ENCODE measurements at places on chromosomes 2 and 18.

- no peak for DNase-seq
Measured at GRCh38 chr2:240996834-240997140, 1.6 kb upstream of the SNED1 start.

DNA sequence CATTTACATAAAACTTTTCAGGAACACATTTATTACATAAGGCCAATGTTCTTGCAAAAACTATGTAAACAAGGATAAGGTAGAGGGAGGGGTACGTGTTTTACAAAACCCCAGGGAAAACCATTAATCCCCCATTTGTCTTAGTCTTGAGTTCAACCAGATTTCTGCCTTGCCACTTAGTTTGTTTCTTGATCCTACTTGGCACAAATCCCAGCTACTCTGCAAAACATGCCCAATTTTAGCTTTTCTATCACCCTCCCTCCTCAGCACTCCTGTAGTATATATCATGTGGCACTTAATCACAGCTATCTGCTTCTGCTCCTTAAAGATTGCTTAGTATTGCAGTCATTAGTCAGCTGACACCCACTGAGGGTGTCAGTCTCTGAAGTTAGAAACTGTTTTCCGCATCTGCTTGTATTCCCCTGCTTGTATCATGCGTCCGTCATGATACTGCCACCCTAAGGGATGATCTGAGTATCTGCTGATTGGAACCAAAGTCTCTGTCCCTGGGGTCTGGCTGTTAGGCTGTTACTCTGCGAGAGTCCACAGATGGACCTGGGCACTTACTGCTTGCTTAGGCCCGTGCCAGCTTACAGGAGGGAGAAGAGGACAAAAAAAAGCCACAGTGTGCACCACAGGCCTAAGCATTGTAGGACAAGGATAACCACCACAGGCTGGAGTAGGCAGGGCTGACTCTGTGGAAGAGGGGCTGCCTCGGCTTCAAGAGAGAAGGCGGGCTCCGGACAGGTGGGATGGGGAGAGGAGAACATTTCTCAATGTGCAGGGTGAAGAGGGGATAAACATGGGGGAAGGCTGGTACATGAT is 82.2 kb downstream of the EPAS1 start:
- no peak for DNase-seq

- no peak for DNase-seq
Measured at GRCh38 chr2:147538088-147538487, 306.7 kb upstream of the ACVR2A start.

DNA sequence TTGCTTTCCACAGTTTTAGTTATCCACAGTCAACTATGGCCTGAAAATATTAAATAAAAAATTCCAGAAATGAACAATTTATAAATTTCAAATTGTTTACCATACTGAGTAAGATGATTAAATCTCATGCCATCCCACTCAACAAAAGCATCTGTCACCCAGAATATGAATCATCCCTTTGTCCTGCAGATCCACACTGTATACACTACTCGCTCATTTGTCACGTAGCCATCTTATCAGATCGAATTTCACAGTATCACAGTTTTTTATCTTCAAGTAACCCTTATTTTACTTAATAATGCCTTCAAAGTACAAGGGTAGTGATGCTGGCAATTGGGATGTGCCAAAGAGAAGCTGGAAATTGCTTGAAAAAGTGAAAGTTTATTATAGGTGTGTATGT is 291.8 kb upstream of the LRATD1 start:
- DNase-seq: no peak

DNA sequence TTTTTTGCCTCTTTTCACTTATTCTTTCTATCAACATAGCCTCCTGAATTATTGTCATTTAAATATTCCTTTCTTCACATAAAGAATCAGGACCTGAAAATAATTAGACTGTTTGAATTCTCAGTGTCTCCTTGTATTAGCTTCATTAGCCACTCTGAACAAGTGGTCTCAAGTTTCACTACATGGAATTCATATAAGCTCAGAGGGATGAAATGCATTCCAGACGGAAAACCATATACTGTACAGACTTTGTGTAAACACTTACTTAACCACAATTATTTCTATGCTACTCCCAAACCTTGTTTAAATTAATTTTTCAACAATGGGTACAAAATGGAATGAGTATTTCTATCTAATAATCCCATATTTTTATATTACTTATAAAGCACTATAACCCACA is 53.4 kb downstream of the CHN1 start:
- no peak for DNase-seq

DNA sequence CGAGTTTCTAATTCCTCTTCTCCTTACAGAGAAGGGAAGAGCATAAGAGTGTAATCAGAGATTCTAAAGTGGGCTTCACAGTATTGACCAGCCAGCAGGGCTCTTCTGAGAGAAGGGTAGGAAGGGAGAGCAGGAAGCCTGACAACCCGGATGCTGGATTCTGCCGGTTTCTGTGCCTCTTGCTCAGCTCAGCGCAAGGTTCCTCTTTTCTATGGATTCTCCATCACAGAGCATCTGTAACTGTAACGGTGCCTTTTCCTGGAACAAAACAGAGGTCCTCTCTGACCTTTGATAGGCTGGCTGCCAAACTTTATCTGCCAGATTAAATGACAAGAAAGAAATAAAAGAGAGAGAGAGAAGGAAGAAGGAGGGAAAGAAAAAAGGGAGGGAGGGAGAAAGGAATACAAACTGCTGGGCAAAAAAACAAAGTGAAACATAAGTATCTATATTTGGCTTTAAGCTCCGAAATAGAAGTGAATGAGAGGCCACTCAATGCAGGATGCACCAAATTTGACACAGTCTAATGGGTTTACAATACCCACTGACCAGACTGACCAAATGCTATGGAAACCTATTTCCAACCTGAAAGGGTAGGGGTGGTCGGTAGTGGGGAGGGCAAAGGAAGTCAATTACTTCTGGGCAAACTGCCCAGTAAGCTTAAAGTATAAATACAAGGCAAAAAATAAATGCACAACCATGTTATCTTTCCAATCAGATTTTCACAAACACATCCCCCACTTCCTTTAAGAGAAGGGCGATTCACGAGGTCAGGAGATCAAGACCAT is 59.2 kb downstream of the PIEZO2 start:
- DNase-seq: no peak

DNA sequence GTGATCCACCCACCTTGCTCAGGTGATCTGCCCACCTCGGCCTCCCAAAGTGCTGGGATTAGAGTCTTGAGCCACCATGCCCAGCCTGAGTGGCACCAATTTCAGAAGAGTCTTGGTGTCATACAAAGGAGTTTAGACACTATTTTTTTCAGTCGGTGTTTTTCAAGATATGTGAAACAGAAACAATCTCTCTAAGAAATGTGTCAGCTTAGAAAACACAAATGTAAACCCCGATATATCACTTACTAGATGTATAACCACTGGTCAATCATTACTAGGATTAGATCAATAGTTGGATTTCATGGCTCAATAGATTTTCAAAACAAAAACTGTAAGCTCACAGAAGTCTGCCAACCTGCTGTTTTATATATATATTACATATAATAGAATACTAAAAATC is 67.2 kb upstream of the FRZB start:
- no peak for DNase-seq

DNA sequence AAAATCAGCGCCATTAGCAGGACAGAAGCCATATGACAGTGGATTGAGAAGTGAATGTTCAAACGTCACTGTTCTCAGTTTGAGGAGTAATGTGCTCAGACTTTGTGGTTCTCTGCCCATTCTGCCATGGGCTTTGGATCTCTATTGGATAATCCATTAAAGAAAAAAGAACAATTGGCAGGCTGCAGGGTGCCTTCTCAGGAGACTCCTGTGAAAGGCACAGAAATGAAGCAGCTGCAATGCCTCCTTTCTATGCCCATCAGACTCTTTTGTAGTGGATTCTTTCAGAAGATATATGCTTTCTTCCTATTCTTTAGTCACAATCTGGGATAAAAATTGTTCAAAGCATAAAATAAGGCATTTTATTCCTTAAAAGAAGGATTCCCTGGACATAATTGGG is 506.9 kb upstream of the KLHL29 start:
- no peak for DNase-seq

GRCh38 chr18:4851301-4851976 is 345.6 kb downstream of the AKAIN1 start:
- no peak for DNase-seq

GRCh38 chr2:119491776-119492525 is 32.3 kb downstream of the SCTR start:
- no peak for DNase-seq

- no peak for DNase-seq
Measured at GRCh38 chr2:83282043-83282795, 1176.9 kb downstream of the SUCLG1 start.
